ENCODE measurements at places on chromosomes 12 and 14. TPM values are rescaled to one million over a fixed set of nuclear protein-coding genes. Genes with fewer than 3 reads are reported as not detected.

Gene VWF
- 0.13 TPM for total RNA-seq

DNA sequence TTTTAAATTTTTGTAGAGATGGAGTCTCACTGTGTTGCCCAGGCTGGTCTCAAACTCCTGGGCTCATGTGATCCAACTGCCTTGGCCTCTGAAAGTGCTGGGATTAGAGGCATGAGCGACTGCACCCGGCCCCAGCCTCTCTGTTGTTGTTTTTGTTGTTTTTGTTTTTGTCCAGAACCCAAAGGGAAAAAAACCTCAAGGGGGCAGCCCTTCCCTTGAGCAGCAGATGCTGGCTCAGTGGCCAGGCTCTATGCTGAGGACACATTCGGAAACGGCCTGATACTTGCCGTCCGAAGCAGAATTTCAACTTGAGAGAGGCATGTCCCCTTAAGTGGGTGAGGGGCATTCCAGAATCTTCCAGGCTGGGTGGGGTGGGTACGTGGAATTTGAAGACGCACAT is 6.7 kb downstream of the MVK start:
- H3K36me3 ChIP-seq: peaks cover 20% of the 10 kb centered on the region
- no peak overlapping the region for H3K27ac ChIP-seq
- no peaks in the 10 kb centered on the region for H3K4me1 ChIP-seq
- H3K27me3 ChIP-seq: no peaks in the 10 kb centered on the region
- DNase-seq: no peak

GRCh38 chr14:69263364-69263763 is 3.4 kb downstream of the GALNT16 start:
- H3K27me3 ChIP-seq: peaks cover 6% of the 10 kb centered on the region
- H3K27ac ChIP-seq: no peak overlapping the region
- DNase-seq: no peak
- no peaks in the 10 kb centered on the region for H3K36me3 ChIP-seq

DNA sequence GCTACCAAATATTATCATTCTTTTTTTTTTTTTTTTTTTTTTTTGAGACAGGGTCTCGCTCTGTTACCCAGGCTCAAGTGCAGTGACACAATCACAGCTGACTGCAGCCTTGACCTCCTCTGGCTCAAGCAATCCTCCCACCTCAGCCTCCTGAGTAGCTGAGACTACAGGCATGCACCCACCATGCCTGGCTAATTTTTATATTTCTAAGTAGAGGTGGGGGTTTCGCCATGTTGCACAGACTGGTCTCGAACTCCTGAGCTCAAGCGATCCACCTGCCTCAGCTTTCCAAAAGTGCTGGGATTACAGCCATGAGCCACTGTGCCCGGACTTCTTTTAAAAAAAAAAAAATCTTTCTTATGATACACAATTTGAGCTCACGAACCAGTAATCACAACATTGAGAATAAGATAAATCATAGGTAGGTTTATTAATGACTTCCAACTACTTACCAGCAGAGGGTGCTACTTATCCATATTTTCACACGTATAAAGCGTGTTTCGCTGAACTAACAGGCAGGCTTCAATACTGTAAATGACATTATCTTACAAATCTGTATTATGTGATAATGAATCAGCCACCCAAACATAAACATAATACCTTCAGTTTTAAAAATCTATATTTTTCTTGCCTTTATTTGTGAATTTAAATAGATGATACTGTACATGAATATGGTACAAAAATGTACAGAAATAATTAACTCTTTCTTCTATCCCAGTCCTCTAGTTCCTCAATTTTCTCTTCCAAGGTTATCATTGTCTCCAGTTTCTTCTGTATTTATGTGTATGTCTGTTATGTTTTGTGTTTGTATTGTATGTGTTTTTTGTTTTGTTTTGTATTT is 42.5 kb upstream of the BCAT1 start:
- no peak overlapping the region for H3K4me3 ChIP-seq
- DNase-seq: no peak
- H3K27me3 ChIP-seq: peaks cover 25% of the 10 kb centered on the region
- H3K4me1 ChIP-seq: no peaks in the 10 kb centered on the region
- H3K36me3 ChIP-seq: no peaks in the 10 kb centered on the region

Gene PRPH
- not detected for total RNA-seq

Data from osteocyte (in vitro differentiated cells).